Central memory CD4-positive, alpha-beta T cell (primary cell): ENCODE measurements at places on chromosomes 7 and 10.

- DNase-seq, result no peak
These were observed 291.8 kb downstream of the CRPPA start for GRCh38 chr7:16129431-16130110.

DNA sequence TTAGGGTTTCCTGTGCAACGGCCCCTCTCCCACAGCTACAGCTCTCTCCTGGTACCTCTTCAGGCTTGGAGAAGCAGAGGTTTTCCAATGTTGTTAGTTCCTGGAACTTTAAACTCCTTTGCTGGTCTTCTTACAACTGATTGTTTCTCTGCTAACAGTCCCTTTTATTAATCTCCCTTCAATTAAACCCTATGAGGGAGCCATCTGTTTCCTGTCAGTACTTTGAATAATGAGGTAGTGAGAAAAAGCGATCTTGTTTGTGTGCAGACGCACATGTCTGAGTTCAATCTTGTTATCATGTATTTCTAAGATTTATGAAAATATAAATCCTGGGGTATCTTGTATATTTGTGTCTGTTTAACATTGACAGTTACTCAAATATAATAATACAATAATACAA is 102.4 kb downstream of the MDFIC start:
- no peak for DNase-seq

DNA sequence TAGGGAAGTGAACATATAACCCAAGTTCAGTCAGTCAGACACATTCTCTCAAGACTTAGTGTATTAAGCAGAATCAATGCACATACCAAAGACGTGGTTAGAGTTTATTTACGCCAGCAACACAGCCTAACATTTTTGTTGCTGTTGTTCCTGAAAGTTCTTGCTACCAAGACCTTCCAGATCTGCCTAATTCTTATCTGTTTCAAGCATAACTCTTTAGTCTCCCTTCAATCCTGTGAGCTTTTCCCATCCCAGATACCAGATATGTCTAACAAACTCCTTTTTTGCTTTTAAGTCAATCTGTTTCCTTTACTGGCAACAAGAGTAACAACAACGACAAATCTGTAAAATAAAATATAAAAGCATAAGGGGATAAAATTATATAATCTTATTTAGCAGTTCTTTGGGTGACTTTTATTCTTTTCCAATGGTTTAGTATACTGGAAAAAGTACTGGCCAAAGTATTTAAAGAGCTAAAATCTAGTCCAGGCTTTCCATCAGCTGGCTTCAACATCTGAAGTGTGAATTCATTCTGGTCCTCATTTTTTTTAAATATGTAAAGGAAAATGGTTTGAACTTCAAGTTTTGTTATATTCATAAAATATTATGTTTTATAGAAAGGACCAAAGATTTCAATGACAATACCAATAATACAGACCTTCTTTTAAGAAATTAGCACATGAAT is 193.8 kb downstream of the IMMP2L start:
- no peak for DNase-seq

GRCh38 chr10:75632805-75633462 is 201.5 kb downstream of the LRMDA start:
- DNase-seq, result no peak
